Suppressor macrophage treated with lipopolysaccharide for 4 hours (primary cell): ENCODE measurements at places on chromosomes 4 and X.

DNA sequence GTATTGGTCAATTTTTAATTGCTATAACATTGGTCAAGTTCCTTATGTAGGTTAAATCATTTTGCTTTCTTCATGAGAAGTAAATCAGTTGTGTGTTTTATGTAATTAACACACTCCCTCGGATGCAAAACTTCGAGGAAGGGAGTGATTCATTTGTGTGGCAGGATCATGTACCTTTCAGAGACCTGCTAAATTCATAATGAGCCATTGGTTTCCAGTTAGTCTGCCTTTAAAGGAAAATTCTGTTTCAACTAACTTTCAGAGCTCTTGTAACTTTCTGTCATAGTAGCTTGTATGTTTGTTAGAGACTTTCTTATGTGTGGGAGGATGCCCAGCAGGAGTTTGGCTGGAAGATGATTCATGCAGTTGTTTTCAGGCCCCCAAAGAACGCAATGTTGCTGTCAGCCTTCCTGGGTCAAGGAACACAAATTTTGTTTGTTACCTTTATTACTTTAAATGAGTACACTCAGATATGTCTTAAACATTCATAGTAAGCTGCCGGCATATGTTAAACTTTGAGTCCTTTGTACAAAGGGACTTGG is 72.1 kb downstream of the GPR101 start:
- DNase-seq, result no peak

DNA sequence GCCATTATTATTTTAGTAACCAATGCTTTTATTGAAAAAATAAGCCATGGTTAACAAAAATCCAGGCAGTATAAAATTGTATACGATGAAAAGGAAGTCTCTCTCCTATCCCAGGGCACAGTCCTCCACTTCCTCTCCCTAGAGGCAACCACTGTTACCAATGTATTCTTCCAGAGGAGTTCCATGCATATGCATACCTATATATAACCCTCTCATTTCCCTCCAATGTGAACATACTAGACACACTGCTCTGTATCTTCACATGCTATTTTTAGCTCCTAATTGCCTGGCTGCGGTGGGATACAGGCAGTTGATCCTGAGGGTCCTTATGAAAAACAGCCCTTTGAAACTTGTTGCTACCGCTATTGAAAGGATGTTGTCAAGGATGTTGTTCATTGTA is 33.8 kb downstream of the PRPS1 start:
- DNase-seq, result no peak

GRCh38 chr4:189771696-189772361 is 168.8 kb upstream of the FRG1 start:
- DNase-seq, result no peak

- DNase-seq, result no peak
These were observed 107.6 kb downstream of the DCHS2 start for GRCh38 chr4:154384012-154384411.

GRCh38 chr4:70392057-70392776 is 5.5 kb upstream of the OPRPN start:
- no peak for DNase-seq

- DNase-seq, result no peak
These were observed 12.3 kb downstream of the LOC101059915 start for GRCh38 chrX:71679575-71680207.

DNA sequence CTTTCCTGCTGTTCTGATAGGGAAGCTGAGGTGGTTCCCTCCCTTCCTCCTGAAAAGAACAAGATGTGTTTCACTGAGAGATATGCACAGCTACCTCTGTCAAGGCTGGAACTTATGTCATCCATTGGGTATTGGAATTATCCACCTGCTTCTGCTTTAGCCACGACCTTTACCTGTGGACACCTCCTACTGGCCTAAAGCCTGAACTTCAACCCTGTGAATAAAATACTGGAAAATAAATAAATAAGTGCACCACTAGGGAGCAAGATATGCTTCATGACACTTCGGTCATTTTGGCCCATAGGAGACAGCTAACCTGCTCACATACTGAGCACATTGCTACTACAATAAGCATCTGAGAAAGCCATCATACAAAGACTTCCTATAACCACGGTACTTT is 419.9 kb upstream of the NWD2 start:
- no peak for DNase-seq
